ENCODE measurements at places on chromosomes 12 and 14.
A peak's percentile ranks its signal among the peaks of the same experiment; 100 is the strongest.

DNA sequence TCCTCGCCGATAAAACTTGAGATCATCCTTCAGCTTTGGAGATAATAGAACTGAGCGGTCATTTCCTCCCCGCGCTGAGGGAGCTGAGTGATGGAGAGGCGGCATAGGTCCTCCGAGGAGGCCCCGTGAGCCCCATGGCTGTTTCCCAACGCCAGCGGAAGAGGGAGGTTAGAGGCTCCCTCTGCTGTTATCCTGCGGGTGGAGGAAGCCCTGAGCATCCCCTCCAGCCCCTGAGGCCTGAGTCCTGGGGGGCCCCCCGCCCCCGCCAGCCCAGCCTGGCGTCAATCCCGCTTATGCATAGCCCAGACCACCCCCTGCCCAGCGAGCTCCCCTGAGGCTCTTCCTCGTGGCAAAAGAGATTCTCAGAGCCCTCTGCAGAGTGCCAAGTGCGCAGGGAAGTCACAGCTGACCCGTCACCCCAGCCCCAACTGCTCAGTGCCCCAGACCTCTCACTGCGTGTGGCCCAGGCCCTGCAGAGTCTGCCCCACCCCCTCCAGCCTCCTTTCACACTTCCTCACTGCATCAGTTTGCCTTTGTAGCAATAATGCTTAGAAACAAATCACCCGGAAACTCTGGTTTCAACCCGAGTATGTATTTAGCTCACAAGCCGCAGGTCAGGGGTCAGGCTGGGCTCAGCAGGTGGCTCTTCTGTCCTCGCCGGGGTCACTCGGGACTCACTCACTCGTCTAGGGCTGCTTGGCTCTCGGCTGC, 44.7 kb upstream of the GALNT9 start:
- DNase-seq, result peak; percentile 10

DNA sequence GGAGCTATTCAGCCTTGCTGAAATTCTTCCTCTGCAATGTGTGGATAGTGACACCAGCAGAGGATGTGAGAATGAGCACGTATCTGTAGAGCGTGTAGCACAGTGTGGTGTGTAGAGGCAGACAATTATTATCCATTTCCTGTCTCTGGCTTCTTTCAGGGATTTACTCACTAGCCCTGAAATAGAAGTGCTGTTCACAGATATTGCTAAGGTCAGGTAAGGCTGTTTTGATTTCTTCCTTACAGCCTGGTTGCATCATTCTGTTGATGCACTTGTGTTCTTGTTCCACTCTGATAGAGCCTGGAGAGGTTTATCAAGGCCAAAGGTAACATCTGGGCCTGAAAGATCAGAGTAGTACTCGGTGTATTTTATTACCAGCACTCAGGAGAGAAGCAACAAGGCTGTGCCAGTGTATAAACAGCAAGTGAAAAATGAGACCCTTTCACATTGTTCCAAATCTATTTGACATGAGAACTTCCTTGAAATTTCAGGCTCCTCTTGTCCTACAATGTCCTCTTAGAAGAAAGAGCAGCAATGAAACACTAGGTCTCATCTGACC, 16.7 kb downstream of the ARG2 start:
- DNase-seq, result peak; percentile 44

DNA sequence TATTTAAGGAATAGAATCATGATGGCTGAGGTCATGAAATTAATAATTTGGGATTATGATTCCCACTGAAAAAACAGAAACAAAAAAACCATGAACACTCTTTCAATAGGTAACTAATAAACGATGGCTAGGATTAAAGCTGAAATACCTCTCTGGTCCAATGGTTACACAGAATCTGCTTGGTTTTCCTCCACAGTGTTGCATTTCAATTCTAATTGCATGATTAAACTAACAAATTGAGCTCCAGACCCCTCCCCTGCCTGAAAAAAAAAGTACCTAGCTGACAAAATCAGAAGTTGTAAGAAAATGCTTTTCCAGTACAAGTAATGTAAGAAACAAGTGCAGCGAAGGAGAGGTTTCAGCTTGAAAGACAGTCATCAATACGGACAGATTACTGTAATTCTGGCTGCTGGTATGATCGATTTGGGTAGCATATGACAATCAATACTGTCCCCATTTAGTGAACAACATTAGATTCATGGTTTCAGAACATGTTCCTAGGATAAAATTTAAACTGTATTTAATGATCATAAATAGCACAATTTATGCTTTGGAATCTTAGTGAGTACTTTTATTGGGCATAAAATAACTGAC, 32.0 kb downstream of the INSM2 start:
- no peak for DNase-seq

- no peak for DNase-seq
Observed at GRCh38 chr12:101678081-101678480, 19.4 kb upstream of the CHPT1 start.

DNA sequence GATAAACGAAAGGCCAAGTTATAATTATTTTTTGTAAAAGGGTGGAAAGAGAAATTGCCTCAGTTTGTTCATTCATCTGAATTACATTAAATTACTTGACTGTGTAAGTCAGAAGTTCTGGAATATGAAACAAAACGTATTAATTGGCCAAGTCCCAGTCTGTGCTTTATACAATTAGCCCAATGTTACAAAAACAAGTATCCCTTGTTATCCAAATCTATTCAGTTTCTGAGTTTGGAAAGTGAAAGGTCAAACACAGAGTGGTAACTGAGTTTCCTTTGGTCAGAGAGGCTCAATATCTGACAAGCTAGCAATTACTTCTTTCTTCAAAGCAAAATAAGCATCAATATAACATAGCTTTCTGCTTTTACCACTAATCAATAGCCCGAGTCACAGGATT, 62.6 kb downstream of the SPPL3 start:
- DNase-seq, result no peak

GRCh38 chr12:108948367-108948766, 68.5 kb downstream of the DAO start:
- DNase-seq, result no peak

DNA sequence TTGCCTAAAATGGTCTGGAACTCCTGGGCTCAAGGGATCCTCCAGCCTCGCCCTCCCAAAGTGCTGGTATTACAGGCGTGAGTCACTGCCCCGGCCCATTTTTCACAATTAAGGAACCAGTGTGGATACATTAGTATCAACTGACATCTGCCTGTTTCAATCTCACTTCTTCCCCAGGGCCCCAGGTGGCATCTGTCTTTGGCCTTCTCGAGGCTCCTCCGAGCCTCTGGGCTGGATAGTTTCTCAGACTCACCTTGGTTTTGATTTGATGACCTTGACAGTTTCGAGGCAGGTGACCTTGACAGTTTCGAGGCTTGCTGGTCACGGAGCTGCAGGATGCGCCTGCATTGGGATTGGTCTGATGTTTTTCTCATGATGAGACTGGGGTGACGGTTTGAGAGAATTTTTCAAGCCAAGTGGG, 41.0 kb upstream of the NCOR2 start:
- DNase-seq, result no peak

- no peak for DNase-seq
Observed at GRCh38 chr14:24071836-24072430, 571 bp downstream of the CPNE6 start.

DNA sequence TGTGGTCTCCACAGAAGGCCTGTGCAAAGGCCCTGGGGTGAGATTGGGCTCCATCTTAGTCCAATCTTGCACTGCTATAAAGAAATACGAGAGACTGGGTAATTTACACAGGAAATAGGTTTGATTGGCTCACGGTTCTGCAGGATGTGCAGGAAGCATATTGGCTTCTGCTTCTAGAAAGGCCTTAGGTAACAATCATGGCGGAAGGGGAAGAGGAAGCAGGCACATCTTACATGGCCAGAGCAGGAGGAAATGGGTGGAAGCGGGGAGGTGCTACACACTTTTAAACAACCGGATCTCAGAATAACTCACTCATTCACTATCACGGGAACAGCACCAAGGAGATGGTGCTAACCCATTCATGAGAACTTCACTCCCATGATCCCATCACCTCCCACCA, 55.4 kb downstream of the FAR2 start:
- DNase-seq, result no peak

- DNase-seq, result no peak
Observed at GRCh38 chr12:3089588-3089987, 12.4 kb downstream of the TSPAN9 start.

DNA sequence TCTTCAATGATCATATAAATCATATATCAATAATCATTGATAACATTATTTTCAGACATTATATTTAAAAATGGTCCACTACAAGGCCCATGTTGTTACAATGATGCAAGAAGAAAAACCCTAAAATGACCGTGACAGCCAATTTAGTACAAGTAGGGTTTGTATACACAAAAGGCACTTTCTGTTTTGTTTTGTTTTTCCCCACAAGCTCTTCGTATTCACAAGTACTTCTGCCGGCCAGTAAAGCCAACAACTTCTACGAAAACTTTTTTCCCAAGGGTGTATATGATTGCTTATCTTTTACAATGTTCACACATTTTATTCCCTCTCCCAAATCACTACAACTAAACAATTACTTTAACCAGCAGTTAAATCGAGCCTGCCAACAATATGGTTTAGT, 9.6 kb downstream of the PTPRB start:
- DNase-seq, result no peak

DNA sequence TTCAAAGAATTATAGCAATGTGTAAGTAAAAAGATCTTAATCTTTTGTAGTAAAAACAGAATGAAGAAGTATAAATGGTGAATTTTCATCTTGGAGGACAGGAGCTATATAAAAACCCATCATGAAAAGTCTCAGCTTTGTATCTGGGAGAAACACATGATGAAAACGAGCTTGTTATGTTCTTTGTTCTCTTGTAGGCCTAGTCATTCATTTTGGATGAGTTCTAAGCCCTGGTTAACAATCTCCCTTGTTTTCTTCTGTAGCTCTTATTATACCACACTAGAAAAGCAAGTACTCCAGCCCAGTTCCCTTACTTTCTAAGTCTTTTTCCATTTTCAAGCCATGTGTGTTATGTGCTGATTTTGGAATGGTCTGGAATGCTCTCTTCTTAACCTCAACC, 463.5 kb upstream of the RGS6 start:
- DNase-seq, result no peak

- DNase-seq, result no peak
Observed at GRCh38 chr14:68782091-68782981, 10.5 kb downstream of the ZFP36L1 start.

DNA sequence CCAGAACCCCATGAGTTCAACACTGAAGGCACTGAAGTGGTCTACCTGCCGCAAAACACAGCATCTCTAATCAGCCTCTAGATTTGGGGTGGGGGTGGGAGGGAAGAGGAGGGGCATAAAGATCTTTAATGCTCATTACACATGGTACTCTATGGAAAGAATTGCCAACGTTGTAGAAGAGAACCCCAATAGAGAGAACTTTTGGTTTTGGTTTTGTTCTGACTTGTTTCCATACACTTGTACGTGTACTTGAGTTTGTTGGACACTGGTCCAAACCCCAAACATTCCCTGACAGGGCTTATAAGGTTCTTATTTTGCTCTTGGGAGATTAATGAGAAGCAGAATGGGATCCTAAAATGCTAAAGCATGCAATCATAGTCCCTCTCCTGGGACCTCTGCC, 31.0 kb downstream of the GNPTAB start:
- DNase-seq, result no peak

DNA sequence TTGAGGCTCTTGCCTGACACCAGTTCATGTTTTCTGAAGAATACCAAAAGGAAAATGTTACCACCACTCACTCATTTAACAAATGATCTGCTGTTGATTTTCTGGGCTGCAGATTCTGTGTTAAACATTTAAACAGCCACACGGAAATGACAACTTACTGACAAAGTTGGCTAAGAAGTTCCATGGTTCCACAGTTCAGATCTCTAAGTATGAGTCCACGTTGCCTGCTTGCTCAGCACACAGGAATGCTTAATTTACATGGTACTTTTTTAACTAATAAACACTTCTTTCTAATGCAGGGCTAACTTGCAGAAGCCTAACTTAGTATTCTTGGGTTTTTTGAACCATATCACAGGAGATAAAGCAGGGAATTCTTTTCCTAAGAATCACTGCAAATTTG, 34.7 kb downstream of the PTGER2 start:
- DNase-seq, result peak; percentile 90

- peak; percentile 32 for DNase-seq
Observed at GRCh38 chr14:21408147-21408546, 24.3 kb upstream of the SUPT16H start.

DNA sequence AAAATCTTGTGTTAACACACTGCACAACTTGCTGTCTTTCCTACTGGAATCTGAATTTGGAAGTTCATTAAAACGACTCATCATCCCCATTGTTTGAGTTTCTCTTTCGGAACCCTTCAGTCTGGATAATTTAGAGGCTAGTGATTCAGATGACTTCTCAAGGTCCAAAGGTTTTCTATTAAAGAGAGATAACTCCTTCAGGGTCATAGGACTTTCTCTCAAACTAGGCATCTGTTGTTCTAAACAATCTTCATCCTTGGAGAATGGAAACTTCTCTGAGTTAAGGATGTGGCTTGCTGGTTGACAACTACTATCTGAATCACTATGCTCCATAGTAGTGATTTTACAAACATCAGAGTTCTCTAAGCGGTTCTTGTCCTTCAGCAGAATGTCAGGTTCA, 4.4 kb downstream of the MLH3 start:
- no peak for DNase-seq

- DNase-seq, result peak; percentile 89
Observed at GRCh38 chr12:121214166-121214777, 4.3 kb downstream of the P2RX4 start.

- DNase-seq, result no peak
Observed at GRCh38 chr14:51473808-51474565, 177.7 kb upstream of the FRMD6 start.

DNA sequence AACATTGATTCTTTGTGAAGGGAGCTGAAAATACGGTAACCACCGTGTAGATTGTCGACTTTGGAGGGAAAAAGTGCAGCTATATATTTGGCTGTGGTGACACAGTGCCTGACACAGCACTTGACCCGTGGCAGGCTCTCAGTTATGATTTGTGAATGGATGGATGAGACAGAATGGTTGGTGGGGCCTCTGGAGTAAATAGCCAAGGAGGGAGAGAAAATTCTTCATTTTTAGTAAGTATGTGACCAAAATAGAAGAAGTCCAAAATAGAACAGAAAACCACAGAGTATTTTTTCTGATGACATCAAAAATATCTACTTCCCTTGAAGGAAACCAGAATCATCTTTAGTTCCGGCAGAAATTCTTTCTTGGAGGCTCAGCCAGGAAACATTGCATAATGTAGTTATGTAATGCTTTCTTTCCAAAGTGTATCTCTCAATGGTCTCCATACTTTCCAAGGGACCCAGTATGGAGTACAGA, 82.0 kb upstream of the WSCD2 start:
- peak; percentile 2 for DNase-seq

GRCh38 chr12:42588524-42589464, 752 bp downstream of the PRICKLE1 start:
- DNase-seq, result no peak
